T-helper 17 cell (primary cell): ENCODE measurements at places on chromosomes 11 and 22. TPM values are rescaled to one million over a fixed set of nuclear protein-coding genes. Genes with fewer than 3 reads are reported as not detected.

Gene SAA2
- not detected for total RNA-seq

Gene THY1
- total RNA-seq, result not detected

Gene CCDC15
- 1.3 TPM for total RNA-seq

Gene SLC15A3
- 11.2 TPM for total RNA-seq

Gene MFRP
- not detected for total RNA-seq

- DNase-seq, result no peak
- peaks cover 8% of the 10 kb centered on the region for H3K4me1 ChIP-seq
- H3K4me3 ChIP-seq, result no peak overlapping the region
- H3K27me3 ChIP-seq, result peaks cover 4% of the 10 kb centered on the region
- H3K36me3 ChIP-seq, result peaks cover 2% of the 10 kb centered on the region
Observed at GRCh38 chr22:44623771-44624510, 78.1 kb upstream of the PRR5 start.

DNA sequence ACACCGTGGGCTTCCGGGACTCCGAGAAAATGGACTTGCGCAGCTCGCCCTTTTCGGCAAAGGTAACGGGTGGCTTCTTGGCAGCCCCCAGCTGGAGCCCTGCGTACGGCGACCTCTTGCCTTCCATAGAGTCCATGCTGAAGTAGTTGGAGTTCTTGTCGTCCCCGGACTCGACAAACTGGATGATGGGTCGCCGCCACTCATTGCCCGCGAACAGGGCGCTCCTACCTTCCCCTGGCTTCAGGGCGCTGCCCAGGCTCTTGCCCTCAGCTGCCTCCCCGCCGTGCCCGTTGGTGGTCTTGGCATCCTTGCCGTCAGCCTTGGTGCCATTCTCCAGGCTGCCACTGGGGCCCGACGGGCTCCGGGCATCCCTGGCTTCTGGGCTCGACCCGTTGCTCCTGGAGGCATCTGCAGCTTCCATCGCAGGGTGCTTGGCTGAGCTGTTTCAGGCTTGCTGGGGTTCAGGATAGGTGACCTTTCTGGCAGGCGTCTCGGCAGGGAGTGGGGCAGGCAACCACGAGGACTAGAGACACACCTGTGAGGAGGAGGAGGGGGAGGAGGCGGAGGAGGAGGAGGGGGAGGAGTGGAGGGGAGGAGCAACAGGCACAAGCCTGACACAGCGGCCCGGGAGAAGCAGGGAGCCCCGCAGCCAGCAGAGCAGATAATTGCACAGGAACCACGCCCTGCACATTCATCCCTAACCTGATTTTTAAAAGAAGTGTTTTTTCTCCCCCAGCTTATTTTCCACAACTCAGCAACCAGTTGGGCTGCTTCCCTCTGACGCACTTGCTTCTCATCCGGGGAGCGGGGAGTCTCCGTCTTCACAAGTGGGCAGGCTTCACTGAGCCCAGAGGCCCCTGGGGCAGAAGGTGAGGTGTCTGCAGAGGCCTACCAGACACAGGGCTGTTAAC lies at the start of gene TRIM29:
TSS of gene TRIM29 (minus strand) at position 503 of the 911 bp plus-strand sequence. CDS start at position 421, 82 bp downstream.
- no peak for DNase-seq
- no peak within 1 kb of the TSS for H3K4me3 ChIP-seq
- H3K36me3 ChIP-seq, result no peaks in the 10 kb centered on the region
- no peak within 1 kb of the TSS for H3K27ac ChIP-seq

DNA sequence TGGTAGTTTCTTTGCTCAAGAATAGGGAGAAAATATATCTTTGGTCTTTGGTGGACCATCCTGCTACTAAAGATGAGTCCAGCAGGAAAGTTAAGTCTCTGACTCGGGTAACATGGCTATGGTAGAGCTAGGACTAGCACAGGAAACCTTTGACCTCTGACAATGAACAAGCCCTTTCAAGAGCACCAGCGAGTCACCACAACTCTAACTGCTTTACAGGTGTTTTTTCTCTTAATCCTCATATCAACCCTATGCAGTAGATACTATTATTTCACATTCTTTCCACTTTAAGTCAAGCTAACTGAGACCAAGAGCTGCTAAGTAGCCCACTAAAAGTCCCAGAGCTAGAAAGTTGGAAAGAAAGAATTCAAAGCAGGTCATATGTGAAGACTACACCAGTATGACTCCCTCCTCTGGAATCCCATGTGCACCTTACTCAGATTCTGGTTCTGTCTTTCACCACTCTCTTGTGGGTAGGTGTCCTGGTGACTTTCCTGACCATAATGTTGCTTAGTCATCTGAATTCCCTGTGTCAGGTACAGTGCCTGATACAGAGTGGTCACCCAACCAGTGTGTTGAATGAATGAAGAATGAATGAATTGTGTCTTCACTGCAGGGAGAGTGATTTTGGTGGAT lies 53.8 kb upstream of the ME3 start:
- H3K36me3 ChIP-seq, result no peaks in the 10 kb centered on the region
- H3K27ac ChIP-seq, result no peak overlapping the region
- H3K27me3 ChIP-seq, result no peaks in the 10 kb centered on the region
- no peak overlapping the region for H3K4me3 ChIP-seq
- no peak for DNase-seq

GRCh38 chr11:11265994-11266606 lies 87.0 kb downstream of the CSNK2A3 start:
- H3K27ac ChIP-seq, result peak overlapping the region; percentile 61
- peaks cover 17% of the 10 kb centered on the region for H3K4me1 ChIP-seq
- peaks cover 39% of the 10 kb centered on the region for H3K27me3 ChIP-seq
- peak; percentile 52 for DNase-seq
- H3K36me3 ChIP-seq, result no peaks in the 10 kb centered on the region

DNA sequence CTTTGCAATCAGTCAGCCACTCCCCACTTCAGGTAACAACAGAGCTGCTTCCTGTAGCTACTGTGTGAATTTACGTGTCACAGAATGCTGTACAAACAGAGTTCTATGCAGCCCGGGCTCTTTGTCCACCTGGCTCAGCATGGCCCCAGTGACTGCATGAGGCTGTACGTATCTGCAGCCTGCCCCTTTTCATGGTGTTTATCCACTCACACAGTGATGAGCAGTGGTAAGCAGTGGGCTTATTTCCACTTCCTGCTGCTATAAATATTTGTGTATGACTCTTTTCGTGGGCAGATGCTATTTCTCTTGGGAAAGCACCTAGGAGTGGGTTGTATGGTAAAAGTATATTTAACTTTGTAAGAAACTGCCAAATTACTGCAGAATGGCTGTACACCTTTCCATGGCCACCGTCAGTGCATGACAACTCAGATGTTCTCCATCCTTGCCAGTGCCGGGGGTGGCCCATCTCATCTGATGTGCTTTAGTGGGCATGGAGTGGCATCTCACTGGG lies 43.3 kb downstream of the MYEOV start:
- H3K36me3 ChIP-seq, result no peaks in the 10 kb centered on the region
- peaks cover 5% of the 10 kb centered on the region for H3K27me3 ChIP-seq
- H3K27ac ChIP-seq, result peak overlapping the region; percentile 61
- H3K4me3 ChIP-seq, result peak overlapping the region; percentile 12
- peaks cover 14% of the 10 kb centered on the region for H3K4me1 ChIP-seq

- H3K27ac ChIP-seq, result peak overlapping the region; percentile 76
- peaks cover 5% of the 10 kb centered on the region for H3K36me3 ChIP-seq
- DNase-seq, result no peak
- peaks cover 57% of the 10 kb centered on the region for H3K27me3 ChIP-seq
- peaks cover 5% of the 10 kb centered on the region for H3K4me1 ChIP-seq
Observed at GRCh38 chr22:35478633-35479107, 62.0 kb upstream of the RASD2 start.

GRCh38 chr11:93370260-93370659 lies 39.7 kb downstream of the DEUP1 start:
- no peaks in the 10 kb centered on the region for H3K4me1 ChIP-seq
- DNase-seq, result no peak
- peaks cover 2% of the 10 kb centered on the region for H3K36me3 ChIP-seq
- H3K27ac ChIP-seq, result no peak overlapping the region

- H3K27ac ChIP-seq, result no peak overlapping the region
- no peak for DNase-seq
- H3K27me3 ChIP-seq, result peaks cover 38% of the 10 kb centered on the region
- H3K36me3 ChIP-seq, result no peaks in the 10 kb centered on the region
- no peaks in the 10 kb centered on the region for H3K4me1 ChIP-seq
Observed at GRCh38 chr11:19013181-19013857, 47.2 kb downstream of the MRGPRX2 start.

DNA sequence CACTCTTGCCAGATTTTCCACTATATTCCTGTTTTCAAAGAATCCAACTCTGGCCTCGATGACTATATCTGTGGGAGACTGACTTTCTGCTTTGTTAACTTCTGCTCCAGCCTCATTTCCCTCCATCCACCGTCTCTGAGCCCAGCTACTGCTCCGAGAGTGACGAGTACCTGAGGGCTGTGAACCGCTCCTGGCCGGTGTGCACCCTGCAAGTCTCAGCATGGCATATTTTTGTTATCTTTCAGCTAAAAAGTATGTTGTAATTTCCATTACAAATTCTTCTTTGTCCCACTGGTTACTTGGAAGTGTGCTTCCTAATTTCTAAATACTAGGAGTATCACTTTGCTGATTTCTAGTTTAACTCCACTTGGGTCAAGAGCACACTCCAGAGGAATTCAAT lies 36.5 kb upstream of the MOB2 start:
- H3K4me3 ChIP-seq, result no peak overlapping the region
- H3K27ac ChIP-seq, result peak overlapping the region; percentile 21
- DNase-seq, result no peak
- no peaks in the 10 kb centered on the region for H3K27me3 ChIP-seq

GRCh38 chr11:132062541-132062940 lies 692.1 kb downstream of the NTM start:
- no peak overlapping the region for H3K4me3 ChIP-seq
- DNase-seq, result no peak
- H3K27me3 ChIP-seq, result no peaks in the 10 kb centered on the region
- H3K4me1 ChIP-seq, result no peaks in the 10 kb centered on the region

DNA sequence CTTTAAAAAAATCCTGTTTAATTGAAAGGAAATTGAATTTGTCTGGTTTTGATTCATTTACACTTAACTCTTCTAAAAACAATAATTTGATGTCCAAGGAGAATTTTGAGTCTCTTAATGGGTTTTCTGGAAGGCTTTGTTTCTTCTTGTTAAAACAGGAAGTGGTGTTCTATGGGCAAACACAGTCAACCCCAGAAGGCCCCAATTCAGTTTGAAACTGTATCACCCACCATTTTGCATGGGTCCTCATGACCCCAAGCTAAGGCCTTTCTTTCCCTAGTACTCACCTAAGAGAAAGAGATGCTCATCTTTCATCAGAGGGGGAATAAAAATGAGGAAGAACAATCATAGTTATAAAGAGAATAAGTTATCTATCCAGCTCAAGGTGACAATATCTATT lies 10.6 kb downstream of the FLI1 start:
- peak overlapping the region; percentile 49 for H3K4me3 ChIP-seq
- H3K36me3 ChIP-seq, result peaks cover 8% of the 10 kb centered on the region
- H3K4me1 ChIP-seq, result peaks cover 78% of the 10 kb centered on the region
